ENCODE measurements at places on chromosomes 11 and 22. TPM values are rescaled to one million over a fixed set of nuclear protein-coding genes. Genes with fewer than 3 reads are reported as not detected.

GRCh38 chr11:64687643-64688533, 35.1 kb downstream of the NRXN2 start:
- DNase-seq, result no peak

The DCDC1 gene
- not detected for total RNA-seq

GRCh38 chr22:44272401-44272771, 40.4 kb downstream of the SHISAL1 start:
- DNase-seq, result no peak

- no peak for DNase-seq
These were observed 51.3 kb upstream of the CADM1 start for GRCh38 chr11:115555336-115556090.

- DNase-seq, result no peak
These were observed 8.0 kb downstream of the PHLDB1 start for GRCh38 chr11:118615282-118615975.

DNA sequence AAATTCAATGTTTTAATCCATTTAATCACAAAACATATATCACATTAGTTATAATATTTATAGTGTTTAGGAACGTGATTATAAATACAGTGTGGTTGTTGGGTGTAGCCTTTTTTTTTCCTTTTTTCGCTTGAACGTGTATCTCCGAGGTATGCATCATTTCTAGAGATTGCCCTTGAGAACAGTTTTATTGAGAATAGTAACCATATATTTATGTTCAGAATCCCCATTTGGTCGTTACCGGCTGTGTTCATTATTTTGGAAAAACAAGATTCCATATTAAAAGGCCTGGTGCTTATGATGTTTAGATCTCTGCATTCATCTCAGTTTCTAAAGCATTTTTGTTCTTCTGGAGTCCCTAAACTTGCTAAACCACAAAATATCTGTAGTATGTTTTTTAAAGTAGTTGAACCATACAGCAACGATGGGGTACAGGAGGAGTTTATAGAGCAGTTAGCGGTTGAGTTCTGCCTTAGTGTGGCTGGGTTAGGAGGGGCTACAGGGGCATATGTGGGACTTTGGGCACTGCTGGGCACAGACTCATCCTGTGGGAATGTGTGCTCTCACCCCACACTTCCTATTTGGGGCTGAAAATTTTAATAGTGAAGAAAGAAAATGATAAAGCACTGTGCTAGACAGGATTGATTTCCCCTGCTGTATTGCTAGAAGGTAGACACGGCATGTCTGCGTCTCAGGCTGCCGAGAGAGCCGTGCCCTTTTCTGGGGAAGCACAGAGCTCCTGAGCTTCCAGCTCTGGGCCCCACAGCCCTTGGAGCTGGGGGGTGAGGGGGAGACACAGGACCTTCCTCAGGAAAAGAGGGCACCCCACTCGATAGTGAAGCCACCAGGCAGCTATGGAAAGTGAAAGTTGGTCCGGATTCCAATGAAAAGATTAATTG, 81.5 kb upstream of the PPARA start:
- DNase-seq, result no peak

GRCh38 chr22:20882855-20883254, 24.0 kb downstream of the SNAP29 start:
- DNase-seq, result no peak

The PDGFB gene
- 6.5 TPM for total RNA-seq

The SCGB1C1 gene
- total RNA-seq, result not detected

The SULT4A1 gene
- total RNA-seq, result not detected

DNA sequence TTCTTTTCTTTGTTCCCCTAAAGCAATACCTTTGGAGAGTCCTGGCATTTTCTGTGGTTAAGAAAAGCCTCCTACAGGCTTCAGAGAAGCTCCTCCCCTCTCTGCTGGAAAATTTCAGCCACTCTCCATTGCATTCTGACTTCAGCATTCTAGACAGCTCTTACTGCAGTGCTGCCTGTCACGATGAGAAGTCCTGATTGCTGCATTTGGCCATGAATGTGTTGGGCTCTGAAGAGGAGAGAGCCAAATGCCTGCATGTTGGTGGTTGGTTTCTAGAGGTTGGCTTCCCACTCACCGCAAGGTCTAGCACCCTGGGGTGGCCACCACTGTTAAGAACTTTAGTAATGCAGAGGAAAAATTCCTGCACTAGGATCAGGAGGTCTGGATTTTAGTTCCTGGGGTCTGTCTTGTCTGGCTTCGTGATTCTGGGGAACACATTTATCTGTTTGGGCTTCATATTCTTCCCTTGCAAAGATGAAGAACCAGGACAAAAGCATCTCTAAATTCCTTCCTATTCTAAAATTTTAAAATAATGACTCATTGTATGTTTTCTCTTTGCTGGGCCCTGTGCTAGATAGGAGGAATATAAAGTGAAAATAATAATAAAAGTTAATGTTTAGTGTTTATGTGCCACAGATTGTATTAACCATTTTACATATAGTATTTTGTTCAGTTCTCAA, 38.1 kb downstream of the COA4 start:
- no peak for DNase-seq

DNA sequence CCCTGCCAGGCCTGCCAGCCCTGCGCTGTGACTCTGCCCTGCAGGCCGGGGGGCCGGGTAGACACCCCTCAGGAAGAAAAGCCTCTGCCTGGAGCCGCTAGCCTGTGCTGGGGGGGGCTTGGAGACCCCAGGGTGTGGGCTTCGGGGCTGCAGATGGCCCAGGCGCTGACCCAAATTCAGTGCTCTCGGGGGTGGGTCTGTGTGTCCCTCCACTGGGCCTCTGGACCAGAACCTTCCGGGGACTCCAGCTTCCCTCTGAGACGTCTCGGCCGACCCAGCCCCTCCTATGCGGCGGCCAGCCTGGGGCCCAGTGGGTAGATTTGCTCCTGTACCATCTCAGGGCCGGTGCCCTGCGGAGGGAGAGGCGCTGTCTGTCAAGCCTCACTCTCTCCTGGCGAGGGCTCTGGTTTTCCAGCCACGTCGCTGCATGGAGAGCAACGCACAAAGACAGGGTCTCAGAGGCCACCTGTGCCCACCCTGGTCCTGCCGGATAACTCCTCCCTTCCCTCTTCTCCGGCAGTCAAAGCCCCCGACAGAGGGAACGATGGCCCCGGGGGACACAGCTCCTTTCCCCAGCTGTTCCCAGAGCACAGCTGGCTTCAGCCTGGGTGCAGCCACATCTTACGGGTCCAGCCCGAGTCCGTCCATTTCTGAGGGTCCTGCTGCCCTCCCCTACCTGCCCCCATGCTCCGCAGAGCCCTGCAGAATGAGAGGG, 40.1 kb upstream of the TOLLIP start:
- no peak for DNase-seq

- peak; percentile 68 for DNase-seq
These were observed 31.9 kb downstream of the FLI1 start for GRCh38 chr11:128725630-128726319.

- DNase-seq, result peak; percentile 72
These were observed 61.8 kb downstream of the SLC22A12 start for GRCh38 chr11:64652586-64653387.

GRCh38 chr22:31398231-31398630, 1.2 kb upstream of the DRG1 start:
- no peak for DNase-seq

The SHISA8 gene
- total RNA-seq, result not detected

The IGLL1 gene
- 2.2 TPM for total RNA-seq

DNA sequence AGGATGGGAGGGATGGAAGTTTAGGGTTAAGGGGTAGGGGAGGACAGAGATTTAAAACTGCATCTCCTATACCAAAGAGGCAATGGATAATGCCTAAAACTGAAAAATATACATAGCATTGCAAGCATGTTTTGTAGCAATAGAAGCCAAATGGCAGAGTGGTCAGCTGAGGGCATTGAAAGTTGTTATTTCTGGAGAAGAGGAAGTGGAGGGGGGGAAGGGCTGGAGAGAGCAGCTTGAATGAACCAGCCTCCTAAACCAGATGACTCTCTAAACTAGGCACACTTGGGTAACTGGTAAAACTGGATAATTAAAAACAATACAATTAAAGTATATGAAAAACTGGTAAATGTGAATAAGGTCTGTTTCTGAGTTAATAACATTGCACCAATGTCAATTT, 70.3 kb upstream of the TP53I11 start:
- DNase-seq, result no peak

The SCUBE2 gene
- total RNA-seq, result not detected

DNA sequence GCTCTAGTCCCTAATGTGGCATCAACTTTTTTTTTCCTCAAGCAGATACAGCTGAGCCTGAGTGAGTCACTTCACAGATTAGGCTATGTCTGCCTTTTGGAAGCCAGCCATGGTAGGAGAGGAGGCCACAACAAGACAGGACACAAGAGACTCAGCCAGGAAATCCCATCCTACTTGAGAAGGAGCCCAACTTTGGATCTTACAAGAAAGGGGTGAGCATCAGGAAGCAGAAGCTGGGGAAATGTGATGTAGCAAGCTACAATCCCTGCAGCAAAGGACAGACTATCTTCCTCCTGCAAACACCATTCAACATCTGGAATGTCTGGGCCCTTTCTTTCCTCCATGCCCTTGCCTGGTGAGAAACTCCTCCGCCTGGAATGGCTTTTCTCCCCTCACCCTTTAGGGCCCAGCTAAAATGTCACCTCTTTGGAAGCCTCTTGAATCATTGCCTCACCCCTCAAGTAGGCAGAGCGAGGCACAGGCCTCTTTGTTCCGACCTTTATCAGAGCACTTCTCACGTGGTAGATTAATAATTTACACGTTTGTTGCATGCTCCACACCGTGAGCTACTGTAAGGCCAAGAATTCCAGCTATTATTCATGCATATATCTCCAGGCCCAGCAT, 156.4 kb upstream of the PITPNB start:
- DNase-seq, result no peak

DNA sequence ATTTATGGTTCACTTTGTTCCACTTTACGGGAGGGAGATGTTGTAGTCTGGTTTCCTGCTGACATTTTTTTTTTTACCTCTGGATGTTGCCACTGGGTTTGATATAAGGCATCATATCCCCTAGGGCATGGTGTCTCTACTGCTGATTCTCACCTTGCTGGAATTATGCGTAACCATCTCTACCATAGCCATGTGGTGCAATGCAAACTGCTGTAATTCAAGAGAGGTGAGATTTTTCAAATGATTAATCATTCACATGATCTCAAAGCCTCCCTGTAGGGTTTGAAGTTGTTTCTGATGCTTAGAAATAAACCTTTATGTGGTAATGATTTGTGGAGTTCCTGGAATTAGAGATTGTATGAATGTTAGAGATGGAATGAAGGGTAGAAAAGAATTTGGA, 13.0 kb downstream of the MS4A3 start:
- DNase-seq, result no peak

The GNG3 gene
- total RNA-seq, result not detected

GRCh38 chr11:12212821-12213185, 102.4 kb downstream of the MICAL2 start:
- no peak for DNase-seq

- no peak for DNase-seq
These were observed 63.4 kb downstream of the AAMDC start for GRCh38 chr11:77884186-77884828.

The SMTNL1 gene
- total RNA-seq, result not detected

- DNase-seq, result no peak
These were observed 51.0 kb upstream of the SEPTIN5 start for GRCh38 chr22:19663286-19663815.

The PRR33 gene
- total RNA-seq, result 0.08 TPM

The TRMT112 gene
- total RNA-seq, result 145 TPM

DNA sequence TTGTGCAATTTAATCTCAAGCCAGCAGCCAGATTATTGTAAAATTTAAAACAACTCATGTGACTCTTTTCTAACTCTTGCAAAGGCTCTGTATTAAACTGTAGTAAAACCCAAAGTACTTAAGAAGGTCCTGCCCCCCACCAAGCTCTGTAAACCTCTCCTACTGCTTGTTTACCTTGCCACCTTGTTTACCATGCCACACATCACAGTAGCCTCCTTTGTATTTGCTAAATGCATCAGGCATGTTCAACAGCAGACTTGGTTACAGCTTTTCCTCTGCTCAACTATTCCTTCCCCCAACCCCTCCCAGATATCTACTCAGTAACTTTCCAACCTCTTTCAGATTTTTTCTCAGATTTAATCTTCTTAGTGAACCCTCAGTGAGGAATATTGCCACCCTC, 861.6 kb downstream of the METTL15 start:
- DNase-seq, result no peak

The ACR gene
- not detected for total RNA-seq

The H19 gene
- not detected for total RNA-seq

DNA sequence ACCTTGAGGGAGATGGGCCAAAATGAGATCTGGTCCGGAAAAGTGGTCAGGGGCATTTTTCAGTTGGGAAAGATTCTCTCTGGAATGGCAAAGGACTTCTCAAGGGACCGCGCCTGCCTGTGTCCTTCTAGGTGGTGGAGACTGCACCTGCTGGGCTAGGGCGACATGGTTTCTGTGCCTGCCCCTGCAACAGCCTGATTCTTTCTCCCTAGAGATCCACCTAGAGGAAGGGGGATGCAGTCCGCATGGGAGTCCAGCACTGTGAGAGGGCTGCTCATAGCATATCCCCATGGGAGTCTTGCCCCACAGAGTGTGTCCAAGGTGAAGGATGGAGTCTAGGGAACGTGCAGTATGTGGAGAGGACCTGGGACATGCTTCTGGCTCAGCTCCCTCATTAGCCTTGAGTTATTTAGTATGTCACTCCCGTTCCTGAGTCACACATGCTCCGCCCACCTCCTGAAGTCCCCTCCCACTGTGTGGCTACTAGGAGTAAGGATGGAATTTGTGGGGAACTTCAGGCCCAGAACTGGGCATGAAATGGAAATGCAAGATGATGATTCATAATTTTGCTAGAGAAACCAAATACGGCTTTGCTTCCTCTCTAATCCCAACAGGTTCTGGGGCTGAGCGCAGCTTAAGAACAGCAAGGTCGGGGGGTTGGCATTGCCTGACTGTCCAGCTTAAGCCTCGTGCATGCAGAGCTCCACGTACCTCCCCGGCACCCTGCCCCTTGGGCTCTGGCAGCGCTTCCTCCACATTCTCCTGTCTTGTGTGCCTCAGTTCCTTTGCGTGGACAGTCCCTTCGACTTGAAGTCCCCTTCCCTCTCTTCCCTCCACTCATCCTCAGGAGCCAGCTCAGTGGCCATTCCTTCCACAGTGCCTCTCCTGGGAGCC, 35.0 kb downstream of the GRIK4 start:
- DNase-seq, result no peak

- no peak for DNase-seq
These were observed 93.5 kb downstream of the CELSR1 start for GRCh38 chr22:46443850-46444389.

DNA sequence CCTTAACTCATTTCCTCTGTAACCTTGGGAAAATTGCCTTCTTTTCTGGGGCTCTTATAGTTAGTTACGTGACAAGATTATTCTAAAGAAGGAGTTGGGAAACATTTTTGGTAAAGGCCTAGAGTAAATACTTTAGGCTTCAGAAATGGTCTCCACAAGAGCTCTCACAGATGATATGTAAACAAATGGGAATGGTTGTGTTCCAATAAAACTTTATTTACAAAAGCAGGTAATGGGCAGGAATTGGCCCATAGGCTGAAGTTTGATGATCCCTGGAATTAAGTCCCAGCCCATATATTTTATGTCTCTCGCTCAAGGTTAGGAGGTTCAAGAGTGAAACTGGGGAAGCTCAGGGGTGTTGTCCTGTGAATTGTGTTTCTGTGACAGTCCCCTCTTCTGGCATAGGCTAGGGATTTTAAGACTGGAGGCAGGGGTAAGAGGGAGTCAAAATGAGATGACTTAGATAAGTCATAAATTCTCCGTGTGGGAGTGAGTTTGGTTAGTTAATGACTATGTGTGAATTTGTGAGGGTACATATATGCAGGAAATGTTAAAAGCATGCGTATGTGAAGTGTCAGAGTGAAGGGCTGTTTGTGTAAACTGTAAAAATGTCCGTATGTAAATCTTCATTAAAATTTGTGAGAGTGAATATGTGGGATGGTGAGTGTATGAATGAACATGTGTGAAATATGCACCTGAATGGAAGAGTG, 7.4 kb upstream of the OR52B4 start:
- no peak for DNase-seq

The KCNQ1 gene
- total RNA-seq, result 14.8 TPM
